ENCODE measurements at places on chromosomes 16 and 17. TPM values are rescaled to one million over a fixed set of nuclear protein-coding genes. Genes with fewer than 3 reads are reported as not detected.

Gene ZNF624
- 1.3 TPM for total RNA-seq

Gene CA4
- 0.28 TPM for total RNA-seq

Gene ESRP2
- 0.18 TPM for total RNA-seq

Gene TPSD1
- not detected for total RNA-seq

Gene WNT9B
- 0.05 TPM for total RNA-seq

Gene ABCA6
- total RNA-seq: not detected

Gene SLC2A4
- total RNA-seq: 0.35 TPM

Gene GAS2L2
- total RNA-seq: 0.08 TPM

Gene TGFB1I1
- 53.7 TPM for total RNA-seq

Gene CFAP119
- total RNA-seq: 8.2 TPM

Gene SLFN13
- total RNA-seq: 4.9 TPM

Measured in A549 treated with AZD2906 at 1 μM for 4 hours (cell line).